Stimulated activated CD4-positive, alpha-beta T cell treated with anti-CD3 and anti-CD28 coated beads, Interleukin-1b, Interleukin-23, amount 100 ng/mL, for 1 hour (primary cell): ENCODE measurements at places on chromosomes 6 and 20.

DNA sequence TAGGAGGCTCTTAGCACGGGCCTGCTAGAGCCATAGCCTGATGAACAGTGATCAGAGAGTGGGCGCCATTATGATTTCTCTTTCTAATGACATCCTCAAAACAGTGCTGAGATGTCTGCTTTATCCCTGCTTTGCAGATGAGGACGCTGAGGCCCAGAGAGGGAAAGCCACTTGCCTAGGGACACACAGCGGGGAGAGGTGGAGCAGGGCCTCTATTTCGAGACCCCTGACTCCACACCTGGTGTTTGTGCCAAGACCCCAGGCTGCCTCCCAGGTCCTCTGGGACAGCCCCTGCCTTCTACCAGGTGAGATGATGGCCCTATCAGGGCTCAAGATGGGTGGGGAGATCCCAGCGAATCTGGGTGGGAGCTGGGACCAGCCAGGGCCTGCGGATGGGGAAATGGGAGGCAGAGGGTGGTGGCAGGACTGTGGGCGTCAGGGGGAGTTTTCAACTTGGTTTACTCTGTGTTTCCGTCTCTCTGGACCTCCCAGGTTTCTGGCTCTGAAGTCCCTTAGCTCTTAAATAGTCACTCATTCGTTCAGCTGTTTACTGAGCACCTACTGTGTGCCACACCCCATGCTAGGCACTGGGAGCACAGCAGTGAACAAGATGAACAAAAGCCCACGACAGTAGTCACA is 36.7 kb downstream of the SRC start:
- no peak for DNase-seq

DNA sequence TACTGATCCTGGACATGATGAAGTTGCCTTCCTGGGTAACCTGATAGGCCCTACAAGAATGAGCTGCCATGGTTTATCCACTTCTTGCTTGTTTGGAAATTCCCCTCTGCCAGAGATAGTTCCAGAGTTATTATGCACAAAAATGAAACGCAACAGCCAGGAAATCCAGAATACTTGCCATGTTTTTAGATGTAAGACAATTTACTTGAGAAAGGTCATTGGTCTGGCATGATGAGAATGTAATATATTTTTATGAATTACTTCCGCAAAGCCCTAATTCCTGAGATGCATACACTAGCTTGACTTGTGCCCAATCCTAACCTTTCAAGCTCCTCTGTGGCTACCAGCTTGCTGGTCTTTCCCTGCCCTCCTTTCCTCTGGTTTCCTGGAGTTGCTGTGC is 27.9 kb upstream of the NT5E start:
- DNase-seq, result no peak

GRCh38 chr6:152026291-152026690 is 218.8 kb downstream of the ESR1 start:
- no peak for DNase-seq

- DNase-seq, result no peak
Measured at GRCh38 chr6:166221040-166221439, 53.4 kb upstream of the TBXT start.

- no peak for DNase-seq
Measured at GRCh38 chr6:158772851-158773371, 46.3 kb downstream of the EZR start.

- DNase-seq, result no peak
Measured at GRCh38 chr20:36273414-36274180, 32.5 kb upstream of the DLGAP4 start.

DNA sequence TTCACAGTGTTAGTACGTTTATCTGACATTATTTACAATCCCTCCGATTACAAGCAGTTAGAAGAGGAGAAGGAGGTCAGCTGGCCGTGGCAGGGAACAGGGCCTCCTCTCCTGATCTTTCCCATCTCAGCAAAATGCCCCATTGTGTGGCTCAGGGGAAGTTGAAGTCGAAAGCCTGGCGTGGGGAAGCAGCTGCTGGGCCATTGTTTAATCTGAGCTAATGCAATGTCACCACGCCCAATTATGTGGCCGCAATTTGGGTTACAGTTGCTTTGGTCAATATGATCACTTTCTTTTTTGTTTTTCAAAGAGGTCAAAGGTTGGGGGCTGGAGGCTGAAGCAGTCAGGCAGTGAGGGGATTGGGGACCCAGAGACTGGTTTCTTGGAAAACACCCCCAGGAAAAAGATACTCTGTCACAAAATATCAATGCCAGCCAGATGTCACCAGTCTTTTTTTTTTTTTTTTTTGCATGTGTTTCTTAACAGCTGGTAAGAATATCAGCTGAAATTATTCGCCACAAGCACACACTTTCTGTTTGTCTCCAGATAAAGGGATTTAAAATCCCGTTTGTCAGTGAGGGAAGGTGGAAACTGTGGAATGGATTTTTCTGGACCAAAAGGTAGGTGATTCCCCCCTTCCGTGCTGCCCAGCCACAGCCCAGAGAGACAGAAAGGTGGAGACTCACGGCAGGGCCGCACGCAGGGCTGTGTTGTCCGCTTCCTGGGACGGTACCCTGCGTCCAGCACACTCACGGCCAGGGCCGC is 24.6 kb downstream of the DLL1 start:
- DNase-seq, result no peak

GRCh38 chr6:144327081-144327480 is 41.9 kb downstream of the UTRN start:
- no peak for DNase-seq

- DNase-seq, result no peak
Measured at GRCh38 chr20:41185013-41185757, 47.8 kb downstream of the PLCG1 start.

DNA sequence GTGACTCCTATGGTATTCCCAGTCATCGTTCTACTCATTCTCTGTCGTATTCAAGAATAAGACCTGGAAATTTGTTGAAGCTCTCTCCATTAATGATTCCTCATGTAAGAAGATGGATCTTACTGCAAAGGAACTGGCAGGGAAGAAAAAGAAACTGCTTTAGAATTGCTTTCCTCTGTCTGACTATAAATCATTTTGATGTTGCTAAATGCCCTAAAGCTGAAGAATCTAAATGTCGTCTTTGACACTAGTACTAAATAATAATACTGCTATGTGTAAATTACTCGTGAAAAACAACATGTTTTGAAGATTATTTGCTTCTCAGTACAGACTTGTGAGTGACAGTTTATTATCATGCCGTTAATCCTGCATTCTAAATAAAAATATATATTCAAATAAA is 20.5 kb upstream of the MYLIP start:
- DNase-seq, result no peak

GRCh38 chr6:7762760-7763159 is 36.9 kb downstream of the BMP6 start:
- DNase-seq, result no peak

DNA sequence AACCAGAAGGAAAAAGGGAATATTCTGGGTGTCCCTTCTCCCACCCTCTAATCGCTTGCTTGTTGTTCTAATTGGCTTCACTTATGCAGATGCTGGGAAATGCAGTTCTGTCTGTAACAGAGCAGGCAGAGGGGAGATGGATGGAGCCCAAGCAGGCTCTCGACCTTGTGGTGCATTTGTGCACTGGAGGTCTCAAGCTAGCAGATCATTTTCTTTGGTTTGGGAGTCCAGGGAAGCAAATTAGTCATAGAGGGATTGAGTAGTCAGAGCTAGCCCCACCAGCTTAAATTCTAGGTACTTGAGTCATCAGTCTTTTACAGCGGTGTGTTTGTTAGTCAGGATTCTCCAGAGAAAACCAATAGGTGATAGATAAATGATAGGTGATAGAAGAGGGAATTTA is 234.7 kb upstream of the ECI2 start:
- DNase-seq, result no peak
